ENCODE measurements at places on chromosomes 1 and 21.

- no peak for DNase-seq
Measured at GRCh38 chr1:111948209-111949171, 41.0 kb downstream of the KCND3 start.

- no peak for DNase-seq
Measured at GRCh38 chr1:165342168-165342567, 14.3 kb downstream of the LMX1A start.

DNA sequence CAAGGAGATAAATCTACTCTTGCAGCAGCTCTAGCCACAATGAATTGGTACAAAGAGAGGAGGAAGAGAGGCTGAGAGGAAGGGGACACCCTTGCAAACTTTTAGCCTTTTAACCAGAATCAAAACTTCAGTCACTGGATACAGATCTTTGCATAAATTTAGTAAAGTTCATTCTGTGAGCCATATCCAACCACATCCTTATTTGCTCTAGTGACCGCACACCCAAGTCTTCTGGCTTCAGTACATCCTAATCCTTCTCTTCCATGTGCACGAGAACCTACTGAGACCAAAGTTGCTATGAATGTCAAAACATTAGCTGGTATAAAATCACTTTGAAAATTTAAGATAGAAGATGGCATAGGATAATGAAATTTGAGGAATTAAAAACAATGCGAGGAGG is 21.9 kb upstream of the PLD5 start:
- no peak for DNase-seq

GRCh38 chr1:238991765-238992495 is 394.4 kb upstream of the CHRM3 start:
- DNase-seq, result no peak

DNA sequence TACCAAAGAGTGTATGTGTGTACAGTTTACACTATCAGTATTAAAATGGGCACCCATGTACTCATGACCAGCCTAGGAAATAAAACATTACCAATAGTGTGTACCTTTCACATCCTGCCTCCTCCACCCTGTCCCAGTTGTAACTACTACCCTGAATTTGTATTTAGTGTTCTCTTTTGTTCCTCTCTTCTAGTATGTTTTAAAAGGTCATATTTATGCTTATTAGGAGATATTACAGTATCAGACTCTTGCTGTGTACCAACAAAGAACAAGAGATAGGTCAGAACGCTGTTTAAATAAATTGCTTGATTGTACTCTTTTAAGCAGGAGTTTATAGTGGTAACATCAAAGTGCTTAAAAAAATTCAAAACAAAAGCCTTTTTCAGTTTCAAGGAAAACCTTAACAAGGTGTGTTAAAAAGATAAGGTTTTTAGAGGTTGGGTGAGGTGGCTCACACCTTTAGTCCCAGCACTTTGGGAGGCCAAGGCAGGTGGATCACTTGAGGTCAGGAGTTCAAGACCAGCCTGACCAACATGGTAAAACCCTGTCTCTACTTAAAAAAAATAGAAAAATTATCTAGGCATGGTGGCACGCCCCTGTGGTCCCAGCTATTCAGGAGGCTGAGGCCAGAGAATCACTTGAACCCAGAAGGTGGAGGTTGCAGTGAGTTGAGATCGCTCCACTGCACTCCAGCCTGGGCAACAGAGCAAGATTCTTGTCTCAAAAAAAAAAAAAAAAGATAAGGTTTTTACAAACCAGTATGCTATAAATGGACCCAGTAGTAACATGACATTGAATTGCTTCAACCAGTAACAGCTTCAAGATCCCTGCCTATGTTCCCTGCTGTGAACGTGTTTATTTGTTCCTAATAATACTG is 35.9 kb downstream of the MPZL1 start:
- no peak for DNase-seq

Data from GOT3 (cell line).